ENCODE measurements at places on chromosomes 7 and 10. TPM values are rescaled to one million over a fixed set of nuclear protein-coding genes. Genes with fewer than 3 reads are reported as not detected.

SPOCK2 gene
- 976 TPM for total RNA-seq

NPC1L1 gene
- not detected for total RNA-seq

- H3K36me3 ChIP-seq, result no peaks in the 10 kb centered on the region
- H3K4me3 ChIP-seq, result no peak overlapping the region
- no peak overlapping the region for H3K27ac ChIP-seq
- no peaks in the 10 kb centered on the region for H3K4me1 ChIP-seq
- H3K27me3 ChIP-seq, result no peaks in the 10 kb centered on the region
Observed at GRCh38 chr7:18239212-18239611, 211.6 kb upstream of the PRPS1L1 start.

GRCh38 chr7:141201145-141201885 lies 127.5 kb downstream of the TMEM178B start:
- H3K36me3 ChIP-seq, result no peaks in the 10 kb centered on the region
- H3K27me3 ChIP-seq, result peaks cover 7% of the 10 kb centered on the region
- DNase-seq, result no peak
- no peak overlapping the region for H3K4me3 ChIP-seq
- H3K27ac ChIP-seq, result no peak overlapping the region
- no peaks in the 10 kb centered on the region for H3K4me1 ChIP-seq

GRCh38 chr7:28068811-28069216 lies 111.8 kb downstream of the JAZF1 start:
- H3K27me3 ChIP-seq, result no peaks in the 10 kb centered on the region
- H3K36me3 ChIP-seq, result no peaks in the 10 kb centered on the region
- H3K4me3 ChIP-seq, result no peak overlapping the region

DNA sequence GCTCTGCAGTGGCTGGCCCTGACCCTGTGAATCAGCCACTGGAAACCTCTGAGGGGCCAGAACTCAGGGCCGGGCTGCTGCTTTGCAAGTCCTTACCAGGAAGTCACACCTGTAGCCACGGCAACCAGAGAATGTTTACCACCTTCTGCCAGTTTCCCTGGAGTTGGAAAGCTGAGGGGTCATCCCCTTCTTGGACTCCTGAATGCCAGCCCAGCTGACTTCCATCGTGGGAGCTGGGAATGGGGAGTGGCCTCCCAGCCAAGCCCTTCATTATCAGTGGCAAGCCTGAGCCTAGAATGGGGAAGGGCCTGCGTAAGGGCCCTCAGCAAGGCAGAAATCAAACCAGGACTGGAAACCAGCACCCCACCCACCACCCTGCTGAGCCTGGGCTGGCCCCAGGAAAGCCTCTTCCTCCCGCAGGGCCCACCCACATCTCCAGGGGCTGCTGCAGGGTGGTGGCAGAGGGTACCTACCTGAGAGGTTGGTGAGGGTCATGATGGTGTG lies 6.5 kb upstream of the CRHR2 start:
- H3K27me3 ChIP-seq, result peaks cover 12% of the 10 kb centered on the region
- H3K4me3 ChIP-seq, result no peak overlapping the region
- no peak overlapping the region for H3K27ac ChIP-seq
- H3K36me3 ChIP-seq, result no peaks in the 10 kb centered on the region
- H3K4me1 ChIP-seq, result peaks cover 4% of the 10 kb centered on the region

- no peak overlapping the region for H3K4me3 ChIP-seq
- H3K36me3 ChIP-seq, result peaks cover 42% of the 10 kb centered on the region
- H3K4me1 ChIP-seq, result peaks cover 60% of the 10 kb centered on the region
- H3K27ac ChIP-seq, result no peak overlapping the region
- DNase-seq, result no peak
- H3K27me3 ChIP-seq, result no peaks in the 10 kb centered on the region
Observed at GRCh38 chr7:2357571-2357970, 2.9 kb downstream of the EIF3B start.
